K562 (cell line): ENCODE measurements at places on chromosomes 6 and 20. TPM values are rescaled to one million over a fixed set of nuclear protein-coding genes. Genes with fewer than 3 reads are reported as not detected.
A peak's percentile ranks its signal among the peaks of the same experiment; 100 is the strongest.

PDE7B gene
- total RNA-seq, result not detected in 2 replicates

RBPJL gene
- total RNA-seq, result not detected in 2 replicates

- DNase-seq, result no peak
These were observed 61.9 kb downstream of the KCNQ5 start for GRCh38 chr6:72683797-72684196.

DNA sequence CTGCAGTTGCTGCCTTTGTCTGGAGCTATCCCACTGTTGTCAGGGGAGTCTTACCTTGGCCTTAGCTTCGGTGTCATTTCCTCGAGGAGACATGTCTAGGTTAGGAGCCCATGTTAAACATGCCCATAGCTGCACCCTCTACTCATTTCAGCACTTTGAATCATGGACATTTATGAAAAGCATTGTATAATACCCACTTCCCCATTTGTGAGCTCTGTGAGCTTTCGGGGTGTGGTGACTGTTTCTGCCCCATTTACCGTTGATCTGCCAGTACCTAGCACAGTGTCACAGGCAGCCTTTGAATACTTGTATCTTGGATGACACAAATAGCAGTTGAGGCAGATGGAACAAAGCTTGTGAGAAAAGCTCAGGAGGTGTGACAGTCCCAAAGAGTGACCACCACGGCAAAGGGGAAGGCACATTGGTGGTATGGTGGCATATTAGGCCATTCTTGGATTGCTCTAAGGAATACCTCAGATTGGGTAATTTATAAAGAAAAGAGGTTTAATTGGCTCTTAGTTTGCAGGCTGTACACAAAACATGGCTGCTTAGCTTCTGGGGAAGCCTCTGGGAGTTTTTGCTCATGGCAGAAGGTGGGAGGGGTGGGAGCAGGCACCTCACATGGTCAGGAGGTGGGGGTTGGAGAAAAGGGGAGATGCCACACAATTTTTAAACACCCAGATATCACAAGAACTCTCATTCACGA is 42.0 kb downstream of the JARID2 start:
- DNase-seq, result no peak

DNA sequence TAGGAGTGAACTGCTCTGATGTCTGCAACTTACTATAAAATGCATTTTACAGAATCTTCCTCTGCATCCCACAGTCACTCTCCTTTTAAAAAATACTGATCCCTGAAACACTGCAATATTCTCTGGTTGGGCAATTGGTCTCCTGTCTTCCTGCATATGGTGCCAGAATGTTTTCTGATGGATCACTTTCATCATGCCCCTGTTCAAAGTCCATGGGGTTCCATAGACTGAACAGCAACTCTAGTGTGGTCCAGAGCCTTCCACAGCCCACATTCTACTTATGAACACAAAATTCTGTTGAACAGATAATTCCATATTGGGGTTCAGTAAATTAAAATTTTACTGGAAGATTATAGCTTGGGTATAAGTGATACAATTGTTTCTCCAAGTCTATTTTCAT is 11.0 kb downstream of the GSTA2 start:
- no peak for DNase-seq

DNA sequence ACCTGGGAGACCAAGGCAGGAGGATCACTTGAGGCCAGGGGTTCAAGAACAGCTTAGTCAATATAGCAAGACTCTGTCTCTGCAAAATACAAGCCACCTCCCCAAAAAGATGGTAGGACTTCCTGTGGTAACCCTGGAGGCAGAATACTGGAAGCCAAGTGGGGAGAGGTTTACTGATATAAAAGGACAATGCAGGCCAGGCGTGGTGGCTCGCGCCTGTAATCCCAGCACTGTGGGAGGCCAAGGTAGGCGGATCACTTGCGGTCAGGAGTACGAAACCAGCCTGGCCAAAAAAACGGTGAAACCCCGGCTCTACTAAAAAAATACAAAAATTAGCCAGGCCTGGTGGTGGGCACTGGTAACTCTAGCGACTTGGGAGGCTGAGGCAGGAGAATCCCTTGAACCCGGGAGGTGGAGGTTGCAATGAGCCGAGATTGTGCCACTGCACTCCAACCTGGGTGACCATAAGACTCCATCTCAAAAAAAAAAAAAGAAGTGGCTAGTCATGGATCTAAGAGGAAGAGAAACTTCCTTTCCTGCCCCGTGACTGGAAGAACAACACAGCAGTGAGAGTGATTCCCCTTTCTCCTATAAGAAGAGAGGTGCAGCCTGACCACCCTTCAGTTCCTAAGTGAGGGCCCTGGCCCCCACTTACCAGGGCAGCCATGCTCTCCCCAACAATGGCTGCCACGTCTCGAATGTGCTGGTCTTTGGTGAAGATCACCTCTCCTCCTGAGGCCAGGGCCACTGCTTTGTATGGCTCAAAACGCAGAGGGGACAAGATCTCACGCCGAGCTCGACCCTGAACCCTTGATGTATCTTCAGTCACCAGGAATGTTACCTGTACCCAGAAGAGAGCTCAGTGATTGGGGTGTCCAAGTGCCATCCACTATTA is 6.2 kb downstream of the SAPCD1 start:
- no peak for DNase-seq

FRS3 gene
- total RNA-seq, result 3.1 and 3.3 TPM in 2 replicates

TCF15 gene
- 3.8 and 5.0 TPM in 2 replicates for total RNA-seq

- no peak for DNase-seq
These were observed 122.6 kb upstream of the IFNGR1 start for GRCh38 chr6:137341681-137342195.

DNA sequence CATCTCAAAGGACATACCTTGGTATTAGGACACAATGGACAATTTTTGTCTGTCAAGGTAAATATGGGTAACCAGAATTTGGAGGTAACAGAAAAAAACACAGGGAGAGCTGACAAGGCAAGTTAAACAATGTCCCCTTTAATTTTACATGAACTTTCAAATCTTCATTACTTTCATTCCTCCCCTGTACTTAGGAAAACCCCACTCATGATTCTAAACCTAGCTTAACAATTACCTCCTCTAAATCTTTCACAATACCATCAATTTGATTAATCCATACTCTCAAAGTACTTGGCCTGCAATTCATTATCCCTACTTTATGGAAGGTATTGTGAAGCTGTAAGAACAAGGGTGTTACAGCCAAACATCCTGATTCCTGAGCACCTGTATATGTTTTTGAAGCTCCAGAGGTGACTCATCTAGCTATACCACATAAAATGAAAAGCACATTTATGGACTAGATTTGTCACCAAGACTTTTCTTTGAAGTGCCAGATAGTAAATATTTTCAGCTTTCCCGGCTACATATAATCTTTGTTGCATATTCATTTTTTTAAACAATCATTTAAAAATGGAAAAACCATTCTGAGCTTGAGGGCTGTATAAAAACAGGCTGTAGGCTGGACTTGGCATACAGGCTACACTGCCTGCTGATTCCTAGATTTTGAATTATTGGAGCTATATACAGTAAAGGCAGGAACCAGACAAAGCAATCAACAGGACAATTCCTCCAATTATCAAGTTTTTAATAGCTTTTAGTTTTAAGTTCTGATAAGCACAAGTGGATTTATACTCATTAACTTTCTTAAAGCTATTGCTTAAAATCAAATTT is 22.9 kb downstream of the DEK start:
- DNase-seq, result no peak

ESR1 gene
- 0.27 and 0.31 TPM in 2 replicates for total RNA-seq

DNA sequence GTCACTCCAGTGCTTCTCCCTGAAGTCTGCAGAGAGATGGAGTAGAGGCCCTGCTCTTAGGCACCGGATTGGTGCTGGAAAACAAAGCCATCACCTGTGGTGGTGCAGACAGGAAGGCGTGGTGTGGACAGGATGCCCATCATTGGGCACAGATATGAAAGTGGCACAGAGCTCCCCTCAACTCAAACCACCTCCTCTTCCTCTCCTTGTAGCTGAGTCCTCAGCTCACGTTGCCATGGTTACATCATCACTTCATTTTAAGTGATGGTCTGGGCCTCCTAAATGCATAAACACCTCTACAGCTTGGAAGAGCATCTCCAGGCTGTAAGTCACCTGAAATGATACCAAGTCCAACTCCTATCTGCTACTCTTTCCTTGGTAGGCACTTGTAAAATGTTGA is 8.0 kb upstream of the RTF2 start:
- peak; percentile 8 for DNase-seq

- DNase-seq, result no peak
These were observed 180.4 kb downstream of the BTBD9 start for GRCh38 chr6:38459291-38459690.

DNA sequence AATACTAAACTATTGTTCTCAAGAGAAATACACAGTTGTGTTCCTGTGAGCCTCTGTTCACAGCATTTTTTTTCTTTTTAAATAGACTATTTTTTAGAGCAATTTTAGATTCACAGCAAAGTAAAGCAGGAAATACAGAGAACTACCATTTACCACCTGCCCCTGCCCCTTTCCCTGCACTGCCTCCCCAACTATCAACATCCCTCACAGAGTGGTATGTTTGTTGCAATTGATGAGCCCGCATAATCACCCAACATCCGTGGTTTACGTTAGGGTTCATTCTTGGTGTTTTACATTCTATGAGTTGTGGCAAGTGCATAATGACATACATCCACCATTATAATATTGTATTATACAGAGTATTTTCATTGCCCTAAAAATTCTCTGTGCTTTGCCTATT is 71.6 kb upstream of the TNFAIP3 start:
- no peak for DNase-seq

OPRL1 gene
- 0.22 and 0.33 TPM in 2 replicates for total RNA-seq

SLC32A1 gene
- not detected in 2 replicates for total RNA-seq
